ENCODE measurements at places on chromosomes 4 and X.

DNA sequence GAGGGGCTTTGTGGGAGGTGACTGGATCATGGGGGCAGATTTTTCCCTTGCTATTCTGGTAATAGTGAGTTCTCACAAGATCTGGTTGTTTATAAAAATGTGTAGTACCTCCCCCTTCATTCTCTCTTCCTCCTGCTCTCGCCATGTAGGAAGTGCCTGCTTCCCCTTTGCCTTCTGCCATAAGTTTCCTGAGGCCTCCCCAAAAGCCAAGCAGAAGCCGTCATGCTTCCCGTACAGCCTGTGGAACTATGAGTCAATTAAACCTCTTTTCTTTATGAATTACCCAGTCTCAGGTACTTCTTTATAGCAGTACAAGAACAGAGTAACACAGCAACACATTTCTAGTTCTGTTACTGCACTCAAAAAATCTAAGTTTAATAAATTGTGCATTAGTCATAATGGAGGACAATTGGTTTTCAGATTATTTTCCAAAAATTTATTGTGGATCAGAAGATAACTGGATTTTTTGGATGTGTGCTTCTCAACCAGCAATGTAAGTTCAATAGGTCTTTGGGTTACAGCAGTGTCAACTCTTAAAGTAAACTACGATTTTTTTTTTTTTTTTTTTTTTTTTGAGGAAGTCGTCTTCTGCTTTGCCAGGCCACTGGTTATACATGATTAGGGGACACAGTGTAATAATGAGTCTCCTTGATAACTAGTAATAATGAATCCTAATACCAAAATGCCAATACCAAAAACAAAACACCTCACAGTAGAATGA, 69.9 kb downstream of the CHIC2 start:
- DNase-seq: no peak

DNA sequence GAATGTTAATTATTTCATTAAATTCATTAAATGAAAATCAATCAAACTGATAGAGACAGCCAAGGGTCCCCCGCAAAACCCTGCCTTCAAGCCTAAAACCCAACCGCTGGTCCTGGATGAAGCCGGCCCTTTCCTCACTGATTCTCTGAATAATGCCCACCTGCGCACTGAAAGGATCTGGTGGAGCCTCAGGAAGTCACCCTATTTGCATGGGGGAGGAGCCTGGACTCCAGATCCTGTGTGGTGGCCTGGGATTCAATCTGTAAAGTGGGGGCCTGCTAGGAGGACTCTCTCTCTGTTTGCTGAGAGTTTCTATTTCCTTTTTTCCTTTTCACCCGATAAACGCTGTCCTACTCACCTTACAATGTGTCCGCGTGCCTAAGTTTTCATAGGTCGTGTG, 97.9 kb upstream of the ADAMTS3 start:
- no peak for DNase-seq

DNA sequence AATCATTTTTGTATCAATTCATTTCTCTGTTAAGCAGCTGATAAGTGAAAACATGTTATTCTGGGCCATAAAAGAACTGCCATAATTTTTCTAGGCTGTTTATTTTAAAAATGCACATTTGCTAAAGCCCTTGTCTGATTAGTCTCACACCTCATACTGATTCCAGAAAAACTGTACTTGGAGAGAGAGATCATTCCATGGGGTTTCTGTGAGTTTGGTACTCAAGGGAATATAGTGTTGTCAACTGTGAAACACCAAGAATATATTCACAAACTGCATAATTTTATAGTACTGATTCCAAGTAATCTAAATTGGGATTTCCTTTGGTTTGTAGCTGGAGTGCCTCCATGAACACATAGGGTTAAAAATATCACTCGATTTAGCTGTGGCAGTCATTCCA, 547.6 kb downstream of the RPA4 start:
- DNase-seq: no peak

GRCh38 chr4:10502717-10503116, 45.5 kb upstream of the ZNF518B start:
- DNase-seq: no peak

DNA sequence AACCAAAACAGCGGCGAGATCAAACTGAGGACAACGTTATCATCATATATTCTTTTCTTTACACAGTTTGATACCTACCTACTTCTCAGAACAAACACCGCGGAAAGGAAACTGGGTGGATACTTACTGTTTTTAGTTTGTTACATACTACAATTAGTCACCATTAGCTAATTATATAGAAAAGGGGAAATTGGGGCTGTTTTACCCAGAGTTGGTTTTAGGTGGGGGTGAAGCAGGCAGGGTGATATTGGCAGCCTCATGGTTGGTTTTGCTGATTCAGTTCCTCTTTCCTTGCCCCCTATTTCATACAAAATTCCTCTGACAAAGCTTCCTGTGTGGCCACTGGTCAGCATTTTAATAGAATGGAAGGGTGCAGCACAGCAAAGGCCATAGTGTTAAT, 77.8 kb downstream of the SORBS2 start:
- no peak for DNase-seq

DNA sequence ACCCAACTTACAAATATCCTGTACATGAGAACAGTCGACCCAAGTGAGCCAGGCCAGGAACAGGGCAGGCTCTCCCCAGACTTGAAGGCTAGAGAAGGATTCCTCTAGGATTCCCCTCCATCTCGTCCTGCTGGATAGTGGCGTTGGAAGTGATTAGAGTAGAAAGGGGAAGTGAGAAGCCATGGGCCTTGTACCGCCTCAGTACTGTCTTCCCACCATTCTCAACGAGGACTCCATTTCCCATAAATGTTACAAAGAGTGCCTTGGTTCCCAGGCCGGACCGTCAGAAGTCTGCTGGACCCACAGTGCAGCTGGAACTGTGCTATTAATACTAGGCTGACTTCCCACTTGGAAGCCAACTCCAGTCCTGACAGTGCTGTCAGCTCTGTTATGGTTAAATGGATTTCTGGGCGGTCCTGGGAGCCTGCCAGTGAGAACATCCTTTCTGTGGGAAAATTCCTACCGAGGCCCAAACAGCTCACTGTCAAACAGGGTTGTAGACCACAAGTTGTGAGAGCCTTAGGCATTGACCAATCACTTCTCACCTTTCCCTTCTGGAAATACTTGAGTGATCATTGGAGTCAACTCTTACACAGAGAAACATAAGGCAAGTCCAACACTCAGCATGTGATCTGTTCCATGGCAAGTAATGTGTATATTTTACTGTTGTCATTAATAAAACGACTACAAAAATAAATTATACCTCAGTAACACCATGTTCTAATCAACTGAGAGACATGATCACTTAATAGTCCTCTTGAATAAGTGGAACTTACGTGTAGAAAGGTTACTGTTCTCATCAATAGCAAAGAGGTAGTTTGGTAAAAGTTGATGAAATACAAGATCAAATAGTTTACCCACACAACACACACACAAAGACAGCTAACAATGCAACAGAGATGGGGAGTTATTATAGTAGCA, 58.4 kb downstream of the AMELX start:
- DNase-seq: no peak

DNA sequence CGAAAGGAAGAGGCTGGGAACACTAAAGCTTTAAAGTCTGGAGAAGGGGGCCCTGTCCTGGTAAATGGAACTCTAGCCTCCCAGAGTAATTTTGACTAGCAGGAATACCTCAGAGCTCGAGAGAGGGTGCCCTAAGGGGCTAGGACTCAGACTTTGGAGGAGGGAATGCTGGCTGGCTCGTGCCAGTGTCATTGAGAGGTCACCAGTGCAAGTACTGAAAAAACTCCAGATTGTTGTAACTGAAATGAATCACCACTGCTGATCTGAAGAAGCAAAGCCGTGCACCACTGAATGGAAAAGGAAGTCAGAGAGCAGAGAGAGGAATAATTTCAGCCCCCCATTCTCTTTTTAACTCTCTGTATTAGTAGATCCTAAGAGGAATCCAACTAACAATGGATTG, 690.2 kb downstream of the FAT4 start:
- DNase-seq: no peak

DNA sequence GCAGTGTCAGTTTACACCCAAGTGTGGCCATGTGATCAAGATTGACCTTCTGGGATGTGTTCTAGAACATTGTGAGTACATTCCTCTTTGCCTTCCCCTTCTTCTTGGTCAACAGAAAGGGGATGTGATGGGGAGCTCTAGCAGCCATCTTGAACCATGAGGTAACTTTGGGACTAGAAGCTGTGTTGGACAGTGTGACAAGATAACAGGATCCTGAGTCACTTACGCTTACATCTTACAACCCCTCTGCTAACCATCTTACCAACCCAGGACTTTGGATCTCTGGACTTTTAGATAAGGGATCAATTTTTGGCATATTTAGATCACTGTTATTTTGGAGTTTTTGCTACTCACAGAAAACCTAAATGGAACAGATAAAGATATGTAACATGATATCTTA, 625.6 kb downstream of the BCOR start:
- DNase-seq: no peak

GRCh38 chrX:66042307-66043077, 2.6 kb upstream of the VSIG4 start:
- DNase-seq: no peak

- no peak for DNase-seq
Observed at GRCh38 chr4:70709611-70710205, 12.1 kb upstream of the RUFY3 start.

DNA sequence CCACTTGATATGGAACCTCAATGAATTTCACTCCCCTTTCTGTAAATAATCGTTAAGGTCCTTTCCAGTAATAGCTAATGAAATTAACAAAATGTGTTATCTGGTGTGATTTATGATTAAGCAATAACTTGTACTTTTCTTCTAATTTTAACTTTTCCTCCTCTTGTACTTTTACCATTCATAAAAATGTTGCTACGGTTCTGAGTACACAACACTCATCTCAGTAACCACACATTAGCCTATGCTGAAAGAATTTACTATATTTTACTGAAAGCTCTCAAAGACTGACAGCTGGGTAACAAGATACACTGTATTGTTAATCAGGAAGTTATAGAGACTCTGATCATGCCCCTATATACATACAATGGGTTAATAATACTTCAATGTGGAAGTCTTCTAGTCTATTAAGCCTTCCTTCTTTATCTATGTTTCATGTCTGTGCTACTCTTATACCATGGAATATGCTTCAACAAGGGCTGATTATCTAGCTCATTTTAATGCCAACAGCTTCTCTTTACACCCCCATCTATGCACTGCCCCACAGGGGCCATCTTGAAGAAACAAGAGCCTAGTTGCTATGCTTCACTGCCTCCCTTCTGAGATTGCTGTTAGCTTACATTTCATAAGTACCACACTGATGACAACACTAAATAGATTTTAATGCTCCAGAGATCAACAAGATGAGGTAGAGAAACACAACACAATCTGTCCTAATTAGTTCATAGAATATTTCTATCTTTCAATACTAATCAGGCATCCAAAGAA, 39.1 kb downstream of the LAMP2 start:
- DNase-seq: no peak

- no peak for DNase-seq
Observed at GRCh38 chr4:140296335-140297220, 76.9 kb upstream of the SCOC start.

GRCh38 chr4:90127706-90128345, 632 bp downstream of the CCSER1 start:
- no peak for DNase-seq

DNA sequence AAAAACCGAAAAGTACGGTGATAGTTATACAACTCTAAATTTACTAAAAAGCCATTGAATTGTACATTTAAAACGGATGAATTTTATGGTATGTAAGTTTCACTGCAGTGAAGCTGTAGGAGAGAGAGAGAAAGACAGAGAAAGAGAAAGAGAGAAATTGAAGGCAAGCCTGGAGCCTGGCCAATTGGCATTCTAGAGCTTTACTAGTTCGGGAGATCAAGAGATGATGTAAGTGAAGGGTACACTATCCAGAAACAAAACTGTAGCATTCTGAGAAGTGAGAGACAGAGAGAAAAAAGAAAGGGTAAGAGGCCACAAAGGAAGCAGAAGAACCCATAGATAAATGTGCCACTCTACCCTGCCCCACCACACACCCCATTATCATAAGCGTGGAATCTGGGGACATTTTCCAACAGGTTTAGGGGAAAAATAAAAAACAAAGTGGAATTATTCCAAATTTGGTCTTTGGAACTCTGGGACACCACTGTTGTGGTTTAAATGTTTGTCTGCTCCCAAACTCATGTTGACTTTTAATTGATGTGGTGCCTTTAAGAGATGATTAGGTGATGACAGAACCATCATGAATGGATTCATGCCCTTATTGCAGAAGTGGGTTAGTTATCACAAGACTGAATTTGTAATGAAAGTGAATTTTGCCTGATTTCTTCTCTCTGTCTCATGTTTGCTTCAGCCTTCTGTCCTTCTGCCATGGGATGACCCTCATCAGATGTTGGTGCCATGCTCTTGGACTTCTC, 123.0 kb upstream of the PLS3 start:
- DNase-seq: no peak

GRCh38 chrX:24657671-24658386, 10.7 kb upstream of the PCYT1B start:
- DNase-seq: no peak

GRCh38 chr4:5125321-5125720, 74.0 kb downstream of the STK32B start:
- no peak for DNase-seq

DNA sequence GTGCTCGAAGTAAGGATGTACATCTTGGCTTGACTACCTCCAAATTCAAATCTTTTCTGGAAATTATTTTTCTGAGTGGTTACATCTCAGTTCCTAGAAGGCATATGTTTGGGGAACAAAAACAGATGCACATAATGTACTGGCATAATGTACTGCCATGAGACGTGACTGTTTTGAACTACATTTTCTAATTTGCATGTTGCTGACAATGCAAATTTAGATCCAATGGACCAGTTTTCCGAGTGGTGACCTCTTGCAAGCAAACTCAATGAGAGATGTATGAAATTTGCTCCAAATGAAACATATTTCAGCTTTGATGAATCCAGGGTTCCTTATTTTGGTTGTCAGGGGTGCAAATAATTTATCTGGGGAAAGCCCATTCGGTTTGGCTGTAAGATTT, 694.3 kb downstream of the GRXCR1 start:
- no peak for DNase-seq

DNA sequence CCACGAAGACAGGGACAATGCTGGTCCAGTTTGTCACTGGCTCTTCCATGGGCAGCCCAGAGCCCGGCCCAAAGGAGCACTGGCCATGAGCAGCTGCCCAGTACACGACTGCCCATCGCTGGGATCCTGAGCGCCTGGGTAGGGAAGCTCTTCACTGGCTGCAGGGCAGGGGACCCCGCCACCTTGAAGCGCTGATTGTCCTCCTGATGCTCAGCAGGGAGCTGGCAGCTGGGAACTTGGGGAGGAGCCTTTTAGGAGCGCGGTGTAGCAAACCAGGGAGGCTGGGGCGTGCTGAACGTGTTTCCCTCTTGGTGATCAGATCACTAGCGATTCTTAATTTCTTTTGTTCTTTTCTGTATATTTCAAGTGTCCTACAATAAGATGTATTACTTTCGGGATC, 1.8 kb downstream of the L1CAM start:
- DNase-seq: no peak

GRCh38 chr4:1451106-1451751, 45.0 kb upstream of the NKX1-1 start:
- DNase-seq: no peak

DNA sequence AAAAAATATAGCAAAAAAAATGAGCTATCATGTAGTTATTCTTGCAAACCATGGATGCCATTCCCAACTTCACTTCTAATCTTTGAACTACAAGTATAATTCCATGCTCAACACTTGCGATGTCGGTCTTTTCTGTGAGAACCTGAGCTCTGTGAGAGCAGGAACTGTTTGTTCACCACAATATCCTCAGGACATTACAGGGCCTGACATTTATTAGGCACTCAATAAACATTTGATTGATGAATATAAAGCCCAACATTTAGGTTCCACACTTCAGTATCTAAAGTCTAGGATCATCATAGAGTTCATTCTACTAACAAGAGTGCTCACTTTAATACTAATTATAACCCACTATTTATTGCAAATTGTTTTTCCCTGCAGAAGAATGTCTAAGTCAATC, 211.6 kb upstream of the FAM241A start:
- DNase-seq: no peak
